ENCODE measurements at places on chromosomes 11 and 22. TPM values are rescaled to one million over a fixed set of nuclear protein-coding genes. Genes with fewer than 3 reads are reported as not detected.

The CRYBA4 gene
- total RNA-seq: not detected

The OR10A2 gene
- total RNA-seq: not detected

The NCF4 gene
- total RNA-seq: 0.36 TPM

The EIF3L gene
- 280 TPM for total RNA-seq

The TRIM49 gene
- not detected for total RNA-seq

The FTH1 gene
- 1,507 TPM for total RNA-seq

The THY1 gene
- 308 TPM for total RNA-seq

The TPCN2 gene
- total RNA-seq: 17.4 TPM

Data from osteoblast (primary cell).